Activated naive CD4-positive, alpha-beta T cell treated with Interleukin-2 at 50 U/mL for 16 hours (primary cell): ENCODE measurements at places on chromosomes 2 and 18.

DNA sequence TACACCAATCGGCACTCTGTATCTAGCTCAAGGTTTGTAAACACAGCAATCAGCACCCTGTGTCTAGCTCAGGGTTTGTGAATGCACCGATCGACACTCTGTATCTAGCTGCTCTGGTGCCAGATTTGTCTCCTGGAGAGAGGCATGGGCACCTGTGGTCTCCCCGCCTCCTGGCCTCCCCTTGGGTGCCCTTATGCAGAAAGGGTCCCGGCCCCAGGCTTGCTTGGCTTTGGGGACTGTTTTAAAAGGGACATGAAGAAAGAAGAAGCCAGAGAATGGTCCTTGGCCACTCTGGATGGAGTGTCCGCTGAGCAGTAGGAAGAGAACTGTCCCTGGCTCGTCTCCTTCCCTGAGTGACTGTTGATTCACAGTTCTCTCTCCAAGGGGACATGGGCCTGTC, 11.5 kb upstream of the ALPP start:
- no peak for DNase-seq

- no peak for DNase-seq
Measured at GRCh38 chr18:42011053-42011452, 56.0 kb downstream of the PIK3C3 start.

- no peak for DNase-seq
Measured at GRCh38 chr2:67038195-67038594, 358.9 kb upstream of the ETAA1 start.

DNA sequence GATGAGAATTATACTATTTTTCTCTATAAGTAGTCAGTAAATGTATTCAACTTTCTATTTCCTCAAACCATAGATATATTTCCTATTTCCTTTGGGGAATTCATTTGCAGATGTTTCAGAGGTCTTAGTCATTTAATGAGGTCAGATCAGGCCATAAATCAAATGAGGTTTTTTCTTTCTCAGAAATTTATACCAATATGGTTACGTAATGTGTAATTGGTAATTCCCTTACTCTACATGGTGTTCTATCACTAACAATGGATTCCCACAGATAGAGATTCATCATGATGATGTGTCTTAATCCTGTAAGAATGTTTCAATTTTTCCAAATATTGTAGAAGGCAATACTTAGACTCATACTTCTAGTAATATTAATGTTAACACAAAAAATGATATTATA, 108.0 kb downstream of the DPP4 start:
- DNase-seq = no peak

DNA sequence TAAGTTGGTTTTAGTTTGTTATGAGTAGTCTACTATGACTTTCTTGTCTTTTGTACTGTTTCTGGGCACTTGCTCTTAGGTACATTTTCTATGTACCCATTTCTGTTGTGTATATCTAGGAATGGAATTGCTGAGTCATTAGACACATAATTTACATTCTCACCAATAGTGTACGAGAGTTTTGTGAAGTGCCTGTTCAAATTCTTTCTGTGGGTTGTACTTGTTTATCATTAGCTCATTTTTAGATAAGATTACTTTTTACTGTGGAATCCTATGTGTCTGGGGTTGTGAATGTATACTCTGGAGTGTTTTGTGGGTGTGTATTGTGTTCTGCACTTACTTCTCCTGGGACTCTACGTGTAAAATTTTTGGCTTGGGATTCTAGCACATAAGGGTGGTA, 36.6 kb upstream of the CD28 start:
- no peak for DNase-seq
